Stimulated activated CD4-positive, alpha-beta T cell treated with anti-CD3 and anti-CD28 coated beads, Interleukin-1b, Interleukin-23, amount 100 ng/mL, for 4 hours (primary cell): ENCODE measurements at places on chromosomes 1 and 21.

GRCh38 chr1:51553911-51554310 lies 34.8 kb upstream of the EPS15 start:
- DNase-seq: no peak

GRCh38 chr1:89989799-89990198 lies 5.1 kb upstream of the ZNF326 start:
- DNase-seq: no peak

DNA sequence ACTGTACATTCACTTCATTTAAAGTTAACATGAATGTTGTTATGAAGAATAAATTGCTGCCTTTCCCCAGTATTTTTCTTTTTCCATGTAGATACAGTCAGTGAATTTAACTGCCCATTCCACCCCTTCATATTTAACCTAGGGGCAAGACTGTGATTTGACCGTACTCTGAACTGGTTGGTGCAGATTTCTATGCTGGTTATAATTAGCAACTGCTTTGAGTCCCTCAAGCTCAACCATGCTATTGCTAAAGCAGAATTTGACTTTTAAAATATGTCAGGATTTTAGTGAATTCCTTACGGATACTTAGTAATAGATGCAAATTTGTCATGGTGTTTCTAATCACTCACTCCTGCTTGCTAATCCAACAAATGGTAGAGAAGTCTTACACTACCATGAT lies 57.2 kb downstream of the IGSF5 start:
- DNase-seq: no peak

DNA sequence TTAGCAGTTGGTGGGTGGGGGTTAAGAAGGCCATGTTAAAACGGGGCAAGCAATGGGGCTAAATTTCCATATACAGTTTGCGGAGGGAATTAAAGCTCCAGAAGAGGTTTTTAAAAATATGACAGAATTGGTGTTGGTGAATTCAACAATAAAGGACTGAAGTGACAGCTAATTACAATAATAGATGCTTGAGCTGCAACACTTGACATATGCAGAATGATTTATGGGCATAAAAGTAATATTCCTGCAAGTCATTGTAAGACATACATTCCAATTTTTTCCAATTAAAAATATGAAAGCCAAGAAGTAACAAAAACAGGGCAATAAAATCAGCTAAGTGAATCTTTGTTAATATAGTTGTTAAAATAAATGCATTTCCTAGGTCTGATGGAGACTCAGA lies 202.2 kb upstream of the MAP1LC3C start:
- DNase-seq: no peak

- no peak for DNase-seq
Observed at GRCh38 chr1:20615946-20616846, 17.1 kb upstream of the PINK1 start.

GRCh38 chr1:155326020-155326526 lies 5.4 kb downstream of the RUSC1 start:
- DNase-seq: no peak

DNA sequence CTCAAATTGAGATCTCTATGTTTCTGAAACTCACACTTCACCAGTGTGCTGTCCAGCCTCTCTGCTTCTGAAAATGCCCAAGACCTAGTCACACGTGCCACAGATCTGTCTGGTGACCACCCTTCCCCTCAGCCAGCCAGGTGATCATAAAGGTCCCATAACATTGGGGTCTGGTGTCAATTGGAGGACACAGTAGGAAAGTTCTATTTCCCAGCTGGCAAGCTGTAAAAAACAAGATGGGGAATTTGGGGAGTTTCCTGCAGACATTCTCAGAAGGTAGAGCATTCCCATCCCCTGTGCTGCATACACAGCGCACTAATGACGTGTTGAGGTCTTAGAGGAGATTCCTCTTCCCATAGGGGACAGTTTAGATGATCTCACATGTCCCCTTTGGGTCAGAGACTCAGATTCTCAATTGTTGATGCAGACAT lies 50.1 kb downstream of the RPS6KA1 start:
- DNase-seq: no peak

GRCh38 chr1:99506631-99507030 lies 139.3 kb upstream of the PALMD start:
- DNase-seq: no peak

DNA sequence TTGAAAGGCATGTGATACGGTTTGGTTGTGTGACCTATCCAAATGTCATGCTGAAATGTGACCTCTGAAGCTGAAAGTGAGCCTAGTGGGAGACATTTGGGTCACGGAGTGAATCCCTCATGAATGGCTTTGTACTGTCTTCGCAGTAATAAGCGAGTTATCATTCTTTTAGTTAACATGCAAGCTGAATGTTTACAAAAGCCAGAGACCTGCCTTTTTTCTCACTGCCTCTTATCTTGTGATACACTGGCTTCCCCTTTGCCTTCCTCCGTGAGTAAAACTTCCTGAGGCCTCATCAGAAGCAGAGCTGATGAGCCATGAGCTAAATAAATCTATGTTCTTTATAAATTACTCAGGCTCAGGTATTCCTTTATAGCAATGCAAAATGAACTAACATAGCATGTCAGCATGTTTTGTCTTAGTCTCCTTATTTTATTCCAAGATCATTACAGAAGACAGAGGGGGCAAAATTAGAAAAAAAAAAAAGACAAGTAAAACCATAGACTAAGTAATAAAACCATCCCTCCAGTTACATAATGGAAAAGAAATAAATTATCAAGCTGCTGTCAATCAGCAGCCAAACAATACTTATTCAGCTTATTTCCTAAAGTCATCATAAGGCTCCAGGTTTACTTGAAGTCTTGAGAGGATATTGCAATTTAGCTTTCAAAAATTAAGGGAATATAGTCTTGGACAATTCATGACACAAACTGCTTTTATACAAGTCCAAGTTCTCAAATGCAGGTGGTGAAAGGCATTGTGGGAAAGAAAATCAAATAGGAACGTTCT lies 12.1 kb downstream of the RGS18 start:
- DNase-seq: no peak

DNA sequence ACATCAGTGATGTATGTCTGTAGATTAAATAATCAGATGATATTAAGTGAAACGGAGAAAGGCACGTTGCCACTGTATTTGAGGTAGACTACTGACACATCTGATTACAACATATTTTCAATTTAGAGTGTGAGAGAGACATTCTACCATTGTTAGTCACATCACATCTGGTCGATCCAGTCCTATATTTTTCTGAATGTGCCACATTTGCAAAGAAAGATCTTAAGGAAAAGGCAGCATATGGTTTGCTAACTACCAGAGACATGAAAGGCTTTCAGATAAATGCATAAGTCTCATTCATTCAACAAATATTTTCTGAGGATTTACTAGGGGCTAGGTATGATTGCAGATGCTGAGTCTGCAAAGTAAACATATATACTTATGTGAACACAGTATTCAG lies 114.3 kb upstream of the RUNX1 start:
- no peak for DNase-seq

- no peak for DNase-seq
Observed at GRCh38 chr1:207172321-207172720, 68.3 kb downstream of the C4BPA start.

DNA sequence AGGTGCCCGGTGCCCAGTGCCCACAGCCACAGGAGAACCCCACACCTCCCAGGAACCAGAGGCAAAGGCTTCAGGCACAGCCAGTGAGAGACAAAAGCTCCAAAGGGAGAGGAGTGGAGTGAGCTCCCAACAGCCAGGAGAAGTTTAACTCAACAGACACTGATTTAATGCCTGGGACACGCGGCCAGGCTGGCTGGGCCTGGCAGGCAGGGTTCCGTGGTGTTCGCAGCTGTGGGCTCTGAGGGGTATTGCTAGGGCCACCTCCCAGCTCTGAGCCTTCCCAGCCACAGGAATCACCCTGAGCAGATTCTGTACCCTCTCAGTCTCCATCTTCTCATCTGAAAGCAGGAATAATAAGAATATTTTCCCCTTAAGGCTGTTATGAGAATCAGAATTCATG lies 222.5 kb downstream of the NPHP4 start:
- DNase-seq: no peak

- no peak for DNase-seq
Observed at GRCh38 chr1:11488966-11489625, 10.1 kb downstream of the DISP3 start.

- DNase-seq: no peak
Observed at GRCh38 chr1:168338589-168339503, 58.2 kb downstream of the TBX19 start.

DNA sequence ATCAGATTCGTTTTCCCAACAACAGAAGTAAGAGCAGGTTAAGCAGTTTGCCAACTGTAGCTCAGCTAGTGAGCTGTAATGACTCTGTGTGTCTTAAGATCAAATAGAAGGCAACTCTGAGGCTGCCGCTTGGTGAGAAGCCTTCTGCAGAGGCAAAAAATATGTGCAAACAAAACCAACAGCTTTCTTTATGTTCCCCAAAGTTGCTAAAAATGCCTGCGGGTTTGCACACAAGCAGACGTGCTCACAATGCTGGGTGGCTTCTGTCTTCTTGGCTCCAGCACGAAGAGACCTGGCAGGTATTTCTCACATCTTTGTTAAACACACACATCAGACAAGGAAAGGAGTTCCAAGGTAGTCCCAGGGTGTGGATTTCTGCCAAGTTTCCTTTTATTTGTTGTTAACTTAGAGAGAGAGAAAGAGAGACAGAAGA lies 158.9 kb upstream of the JUN start:
- no peak for DNase-seq

- no peak for DNase-seq
Observed at GRCh38 chr1:221089803-221090202, 210.6 kb downstream of the HLX start.

- no peak for DNase-seq
Observed at GRCh38 chr1:164768619-164769018, 209.6 kb downstream of the PBX1 start.

DNA sequence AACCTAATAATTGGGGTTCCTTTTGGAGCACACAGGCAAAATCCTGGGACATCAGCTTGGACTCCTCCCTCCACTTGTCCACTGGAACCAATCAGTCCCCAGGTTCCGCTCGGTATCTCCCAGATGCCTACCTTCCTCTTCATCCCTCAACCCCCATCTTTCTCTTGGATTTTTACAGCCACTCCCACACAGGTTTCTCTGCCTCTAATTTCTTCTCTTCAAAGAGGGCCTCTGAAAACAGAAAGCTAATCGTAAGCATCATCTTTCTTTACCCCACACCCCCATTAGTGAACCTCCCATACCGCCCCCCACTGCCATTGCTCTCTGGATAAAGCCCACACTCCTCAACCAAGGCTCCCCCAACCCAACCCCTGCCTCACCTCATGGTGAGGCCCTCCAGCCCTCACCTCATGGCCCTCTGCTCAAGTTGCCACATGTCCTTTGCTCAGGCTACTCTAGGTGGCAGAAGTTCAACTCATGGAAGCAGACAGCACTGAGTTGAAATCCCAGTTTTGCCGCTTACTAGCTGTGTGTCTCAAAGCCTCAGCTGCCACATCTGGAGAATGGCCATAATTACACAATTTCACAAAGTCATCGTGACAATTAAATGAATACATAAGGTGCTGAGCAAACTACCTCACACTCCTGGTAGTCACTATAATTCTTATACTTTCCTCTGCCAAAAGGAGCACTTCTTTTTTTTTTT lies 18.1 kb upstream of the WASF2 start:
- no peak for DNase-seq
